Common myeloid progenitor, CD34-positive (primary cell): ENCODE measurements at places on chromosomes 5 and 9.

DNA sequence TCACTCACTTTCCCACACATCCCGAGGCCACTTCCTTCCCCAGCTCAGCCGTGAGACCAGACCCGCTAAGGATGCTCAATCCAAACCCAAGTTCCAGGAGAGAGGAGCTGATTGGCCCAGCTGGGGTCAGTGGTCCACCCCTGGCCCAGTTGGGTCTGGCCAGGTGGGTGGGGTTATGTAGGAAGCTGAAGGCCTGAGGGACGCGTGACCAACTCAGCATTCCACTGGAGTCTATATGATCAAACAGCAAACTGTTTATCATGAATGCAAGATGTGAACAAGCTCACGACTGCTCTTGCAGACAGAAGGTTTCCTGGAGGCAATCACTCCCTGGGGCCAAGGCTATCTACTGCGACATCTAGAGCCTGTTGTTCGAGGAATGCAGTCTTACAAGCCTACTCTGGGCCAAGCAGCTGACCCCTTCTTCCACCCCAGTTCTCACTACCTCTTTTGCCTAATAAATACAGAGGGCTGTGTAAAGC is 4.9 kb upstream of the RAPGEF1 start:
- no peaks in the 10 kb centered on the region for H3K27me3 ChIP-seq
- peaks cover 15% of the 10 kb centered on the region for H3K4me1 ChIP-seq
- H3K36me3 ChIP-seq: no peaks in the 10 kb centered on the region
- no peak for DNase-seq
- H3K27ac ChIP-seq: no peak overlapping the region

GRCh38 chr9:16974436-16974835 is 104.0 kb upstream of the BNC2 start:
- H3K4me3 ChIP-seq: no peak overlapping the region
- DNase-seq: no peak
- H3K4me1 ChIP-seq: no peaks in the 10 kb centered on the region
- H3K27me3 ChIP-seq: no peaks in the 10 kb centered on the region
- no peak overlapping the region for H3K27ac ChIP-seq

- no peaks in the 10 kb centered on the region for H3K4me1 ChIP-seq
- no peak overlapping the region for H3K27ac ChIP-seq
- H3K4me3 ChIP-seq: no peak overlapping the region
- H3K36me3 ChIP-seq: no peaks in the 10 kb centered on the region
- no peak for DNase-seq
Observed at GRCh38 chr9:115106001-115106400, 12.0 kb downstream of the TNC start.

DNA sequence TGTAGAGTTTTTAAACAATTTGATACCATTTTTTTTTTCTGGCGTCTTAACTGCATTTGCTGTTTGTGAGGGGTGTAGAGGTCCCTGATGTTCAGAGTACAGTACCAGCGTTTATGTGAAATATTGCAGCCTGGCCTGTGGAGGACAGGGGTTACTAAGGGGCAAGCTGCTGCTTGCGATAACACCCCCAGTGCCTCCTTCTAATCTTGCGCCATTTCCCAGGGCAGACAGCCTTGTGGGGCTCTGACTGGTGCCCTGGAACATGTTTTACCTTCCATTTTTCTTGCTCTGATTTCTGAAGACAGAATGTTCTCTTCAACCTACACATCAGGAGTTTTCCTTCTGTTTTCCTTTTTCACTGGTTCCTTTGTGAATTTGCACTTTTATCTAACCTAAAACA is 142.9 kb downstream of the DOCK8 start:
- peaks cover 10% of the 10 kb centered on the region for H3K36me3 ChIP-seq
- no peaks in the 10 kb centered on the region for H3K4me1 ChIP-seq
- no peaks in the 10 kb centered on the region for H3K27me3 ChIP-seq
- H3K27ac ChIP-seq: no peak overlapping the region
- no peak overlapping the region for H3K4me3 ChIP-seq

GRCh38 chr5:96741891-96742309 is 65.8 kb downstream of the ERAP1 start:
- no peaks in the 10 kb centered on the region for H3K27me3 ChIP-seq
- no peak overlapping the region for H3K27ac ChIP-seq
- H3K4me1 ChIP-seq: peaks cover 8% of the 10 kb centered on the region
- DNase-seq: no peak
- no peak overlapping the region for H3K4me3 ChIP-seq

DNA sequence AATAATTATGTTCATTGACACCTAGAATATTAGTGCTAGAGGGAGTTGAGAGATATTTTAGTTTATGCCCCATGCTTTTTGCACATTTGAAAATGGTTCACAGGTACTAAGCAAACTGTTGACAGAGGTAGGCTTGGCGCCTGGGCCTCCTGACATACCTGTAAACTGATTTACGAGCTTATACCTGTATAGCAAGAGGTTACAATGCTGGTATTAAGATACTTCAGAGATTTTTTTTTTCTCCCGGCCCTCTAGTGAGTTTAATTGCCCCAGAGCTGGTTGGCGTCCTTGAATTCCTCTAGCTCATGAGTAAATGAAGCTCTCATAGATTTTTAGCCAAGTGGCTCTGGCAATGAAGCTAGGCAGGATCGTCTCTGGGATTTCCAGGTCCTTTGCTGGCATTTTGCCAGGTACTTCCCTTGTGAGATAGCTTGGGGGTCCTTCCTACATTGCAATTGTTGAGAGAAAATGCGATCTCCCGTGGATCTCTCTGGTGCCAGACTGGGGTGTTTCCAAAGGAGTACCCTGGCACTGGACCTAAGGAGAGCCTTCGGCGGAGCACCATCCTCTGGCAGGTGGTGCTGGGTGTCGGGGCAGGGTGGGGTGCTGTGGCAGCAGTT is 9.0 kb downstream of the SLC36A1 start:
- DNase-seq: no peak
- no peaks in the 10 kb centered on the region for H3K36me3 ChIP-seq
- H3K27ac ChIP-seq: no peak overlapping the region
- no peaks in the 10 kb centered on the region for H3K27me3 ChIP-seq

DNA sequence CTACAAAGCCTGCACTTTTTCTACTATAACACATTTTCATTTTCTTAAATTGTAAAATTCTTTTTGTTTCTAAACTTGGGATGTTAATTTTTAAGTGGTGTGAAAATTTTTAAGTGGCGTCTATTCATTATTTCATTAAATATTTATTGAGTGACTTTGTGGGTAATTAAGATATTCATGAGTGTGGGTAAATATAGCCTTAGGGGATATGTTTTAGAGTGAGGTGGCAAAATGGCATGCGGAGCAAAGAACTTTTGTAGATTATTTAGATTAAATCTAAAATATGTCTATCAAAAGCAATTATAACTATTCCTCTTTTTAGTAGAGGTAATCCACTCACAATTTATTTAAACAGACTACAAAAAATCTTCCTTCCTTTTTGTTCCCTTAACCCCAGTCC is 188.4 kb downstream of the PCSK1 start:
- H3K27ac ChIP-seq: no peak overlapping the region
- H3K4me1 ChIP-seq: no peaks in the 10 kb centered on the region
- no peaks in the 10 kb centered on the region for H3K36me3 ChIP-seq

- H3K4me1 ChIP-seq: peaks cover 26% of the 10 kb centered on the region
- no peak for DNase-seq
- peak overlapping the region; percentile 21 for H3K27ac ChIP-seq
- H3K4me3 ChIP-seq: peak overlapping the region; percentile 87
- no peaks in the 10 kb centered on the region for H3K27me3 ChIP-seq
- H3K36me3 ChIP-seq: no peaks in the 10 kb centered on the region
Observed at GRCh38 chr5:154038261-154038706, 426 bp downstream of the FAM114A2 start.

DNA sequence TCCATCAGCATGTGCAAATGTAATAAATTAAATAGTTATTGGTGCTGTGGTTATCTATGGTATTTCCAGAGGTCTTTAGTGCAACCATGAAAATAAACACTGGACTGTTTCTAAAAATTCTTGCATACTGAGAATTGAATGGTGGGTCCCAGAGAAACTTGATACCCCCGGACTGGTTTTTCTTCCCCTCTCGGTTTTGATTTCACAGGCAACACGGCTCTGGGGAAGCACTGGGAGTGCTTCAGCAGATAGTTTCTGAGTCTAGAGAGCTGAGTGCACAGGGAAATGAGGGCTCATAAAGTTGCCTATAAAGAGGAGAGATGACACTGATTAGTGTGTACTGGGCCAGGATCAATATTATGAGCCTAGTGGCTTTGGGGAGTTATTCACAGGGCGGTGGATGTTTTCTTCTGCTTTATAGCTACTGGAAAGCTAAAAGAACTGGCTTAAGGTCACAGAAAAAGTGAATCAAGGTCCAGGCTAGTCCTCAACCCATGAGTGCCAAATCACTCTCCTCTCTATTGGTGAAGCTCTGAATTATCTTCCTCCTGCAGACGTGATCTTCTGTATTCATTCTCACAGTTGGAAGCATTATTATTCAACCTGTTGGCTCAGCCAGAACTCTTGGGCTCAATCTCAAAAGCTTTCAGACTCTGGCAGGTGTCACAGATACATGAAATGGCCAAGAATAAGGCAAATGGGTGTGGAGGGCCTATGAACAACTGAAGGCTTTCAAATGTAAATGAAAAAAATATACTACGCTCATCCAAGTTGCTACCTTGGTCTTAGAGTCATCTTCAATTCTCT is 170.2 kb upstream of the HMHB1 start:
- H3K27ac ChIP-seq: no peak overlapping the region
- no peaks in the 10 kb centered on the region for H3K27me3 ChIP-seq
- no peaks in the 10 kb centered on the region for H3K36me3 ChIP-seq
- DNase-seq: no peak

DNA sequence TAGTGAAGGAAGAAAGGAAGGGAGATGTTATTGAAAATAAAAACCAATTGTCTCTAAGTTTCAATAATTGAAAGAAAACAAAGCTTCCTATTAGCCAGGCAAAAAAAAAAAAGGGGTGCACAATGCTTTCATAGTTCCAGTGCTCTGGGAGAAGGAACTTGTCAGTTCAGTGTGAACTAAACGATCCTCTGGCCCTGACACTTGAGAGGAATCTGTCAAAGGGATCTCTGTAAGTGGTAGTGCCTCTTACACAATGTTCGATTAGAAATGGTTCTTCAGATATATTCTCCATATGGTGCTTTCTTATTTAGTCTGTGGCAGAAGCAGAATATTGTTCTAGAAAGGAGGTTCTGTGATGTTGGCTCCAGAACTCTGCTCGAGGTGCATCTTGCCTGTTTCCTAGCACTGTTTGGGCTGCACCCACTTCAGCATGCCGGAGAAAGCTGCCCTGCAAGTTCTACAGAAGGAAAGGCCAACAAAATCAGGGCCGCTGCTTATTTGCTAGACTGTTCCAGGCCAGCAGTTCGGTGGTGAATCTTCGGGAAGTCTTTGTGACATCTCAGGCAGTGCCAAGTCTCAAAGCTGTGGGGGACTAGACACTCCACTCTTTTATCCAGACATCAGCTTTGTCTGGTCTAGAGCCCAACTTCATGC is 90.9 kb downstream of the PIK3R1 start:
- H3K4me1 ChIP-seq: no peaks in the 10 kb centered on the region
- no peak overlapping the region for H3K4me3 ChIP-seq
- no peak for DNase-seq

- H3K4me1 ChIP-seq: no peaks in the 10 kb centered on the region
- H3K4me3 ChIP-seq: no peak overlapping the region
- no peak overlapping the region for H3K27ac ChIP-seq
- H3K27me3 ChIP-seq: no peaks in the 10 kb centered on the region
- no peaks in the 10 kb centered on the region for H3K36me3 ChIP-seq
Observed at GRCh38 chr5:125245216-125245615, 498.8 kb upstream of the ZNF608 start.

DNA sequence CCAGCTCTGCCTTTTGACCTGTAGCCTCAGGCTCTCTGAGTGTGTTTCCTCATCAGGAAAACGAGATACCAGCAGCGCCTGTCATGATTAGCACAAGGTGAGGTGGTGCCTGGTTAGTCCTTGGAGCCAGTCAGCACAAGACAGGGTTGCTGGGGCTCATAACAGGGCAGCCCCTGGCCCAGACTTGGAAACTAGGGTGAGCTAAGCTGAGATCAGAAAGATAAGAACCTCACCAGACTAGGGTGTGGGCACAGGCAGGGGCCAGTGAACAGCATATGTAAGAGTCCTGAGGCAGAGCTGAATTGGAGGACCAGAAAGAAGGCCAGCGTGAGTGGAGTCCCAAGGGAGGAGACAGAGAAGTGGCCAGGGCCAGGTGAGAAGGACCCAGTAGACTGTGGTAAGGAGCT is 42.7 kb upstream of the FUBP3 start:
- H3K4me3 ChIP-seq: no peak overlapping the region
- H3K27me3 ChIP-seq: no peaks in the 10 kb centered on the region
- H3K4me1 ChIP-seq: peaks cover 40% of the 10 kb centered on the region
- no peaks in the 10 kb centered on the region for H3K36me3 ChIP-seq
- DNase-seq: no peak

- no peaks in the 10 kb centered on the region for H3K27me3 ChIP-seq
- no peaks in the 10 kb centered on the region for H3K36me3 ChIP-seq
- H3K4me1 ChIP-seq: no peaks in the 10 kb centered on the region
Observed at GRCh38 chr5:80109646-80110478, 74.7 kb downstream of the THBS4 start.

DNA sequence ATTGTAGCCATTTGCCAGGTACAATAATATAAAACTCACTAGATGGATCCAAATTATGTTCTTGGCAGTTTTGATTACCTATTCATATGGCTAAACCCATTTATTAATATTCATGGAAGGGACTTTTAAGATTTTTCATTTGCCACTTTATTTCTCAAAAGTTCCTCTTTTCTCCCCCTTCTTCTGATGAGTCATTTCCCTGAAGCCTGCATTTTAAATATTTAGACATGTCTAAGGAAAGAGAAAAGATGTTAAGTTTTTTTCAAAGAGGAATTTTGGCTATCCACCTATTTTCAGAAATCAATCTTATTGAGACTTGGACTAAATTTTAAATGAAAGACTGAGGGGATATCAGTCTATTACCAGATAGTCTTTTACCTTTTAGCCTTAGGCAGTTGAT is 1189.4 kb downstream of the EFNA5 start:
- H3K27me3 ChIP-seq: no peaks in the 10 kb centered on the region
- H3K4me1 ChIP-seq: peaks cover 2% of the 10 kb centered on the region
- no peak overlapping the region for H3K27ac ChIP-seq
- no peaks in the 10 kb centered on the region for H3K36me3 ChIP-seq
- peak; percentile 58 for DNase-seq
- no peak overlapping the region for H3K4me3 ChIP-seq

DNA sequence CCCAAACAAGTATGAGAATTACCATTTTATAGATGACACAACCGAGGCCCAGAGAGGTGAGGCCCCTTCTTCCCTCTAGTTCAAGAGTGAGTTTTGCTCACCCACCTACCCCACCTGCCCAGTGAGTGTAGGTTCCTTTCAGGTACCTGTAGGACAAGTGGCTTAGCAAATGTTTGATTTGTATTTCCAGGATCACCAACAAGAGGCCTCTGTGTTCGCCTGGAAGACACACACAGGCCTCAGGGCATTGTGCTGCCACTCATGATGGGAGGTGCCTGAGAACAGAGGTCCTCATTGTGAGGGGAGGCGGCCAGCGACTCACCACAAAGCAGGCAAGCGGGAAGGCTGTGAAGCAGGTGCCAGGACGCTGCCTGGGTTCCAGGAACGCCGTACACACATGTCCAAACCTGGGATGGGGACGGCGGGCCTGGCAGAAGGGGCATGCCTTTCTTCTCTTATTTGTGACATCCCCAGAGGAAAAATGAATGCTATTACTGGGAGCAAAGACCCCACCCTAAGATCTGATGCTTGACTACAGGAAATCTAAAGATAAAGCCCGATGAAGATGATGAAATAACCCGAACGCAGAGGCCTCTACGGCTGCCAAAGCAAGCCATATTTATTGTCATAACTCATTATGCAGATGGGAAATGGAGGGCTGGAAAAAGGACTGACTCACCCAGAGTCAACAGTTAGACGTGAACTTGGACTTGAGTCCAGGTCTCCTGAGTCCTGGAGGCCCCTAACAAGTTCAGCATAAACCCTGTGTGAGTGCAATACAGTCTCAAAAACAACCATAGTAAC is 60.2 kb upstream of the SLC25A51 start:
- no peak overlapping the region for H3K4me3 ChIP-seq
- H3K36me3 ChIP-seq: peaks cover 3% of the 10 kb centered on the region
- peaks cover 21% of the 10 kb centered on the region for H3K4me1 ChIP-seq
- no peak overlapping the region for H3K27ac ChIP-seq
